Activated naive CD8-positive, alpha-beta T cell treated with anti-CD3 and anti-CD28 coated beads, Interleukin-2, amount 10 ng/mL, durations not matched to agents 7 days and 5 days (primary cell): ENCODE measurements at places on chromosomes 1 and 21. TPM values are rescaled to one million over a fixed set of nuclear protein-coding genes. Genes with fewer than 3 reads are reported as not detected.

The ANGPTL1 gene
- not detected for total RNA-seq

The SLAMF9 gene
- not detected for total RNA-seq

The SPATA21 gene
- total RNA-seq, result not detected

GRCh38 chr21:41769111-41769510 lies 2.3 kb upstream of the RIPK4 start:
- DNase-seq, result no peak

DNA sequence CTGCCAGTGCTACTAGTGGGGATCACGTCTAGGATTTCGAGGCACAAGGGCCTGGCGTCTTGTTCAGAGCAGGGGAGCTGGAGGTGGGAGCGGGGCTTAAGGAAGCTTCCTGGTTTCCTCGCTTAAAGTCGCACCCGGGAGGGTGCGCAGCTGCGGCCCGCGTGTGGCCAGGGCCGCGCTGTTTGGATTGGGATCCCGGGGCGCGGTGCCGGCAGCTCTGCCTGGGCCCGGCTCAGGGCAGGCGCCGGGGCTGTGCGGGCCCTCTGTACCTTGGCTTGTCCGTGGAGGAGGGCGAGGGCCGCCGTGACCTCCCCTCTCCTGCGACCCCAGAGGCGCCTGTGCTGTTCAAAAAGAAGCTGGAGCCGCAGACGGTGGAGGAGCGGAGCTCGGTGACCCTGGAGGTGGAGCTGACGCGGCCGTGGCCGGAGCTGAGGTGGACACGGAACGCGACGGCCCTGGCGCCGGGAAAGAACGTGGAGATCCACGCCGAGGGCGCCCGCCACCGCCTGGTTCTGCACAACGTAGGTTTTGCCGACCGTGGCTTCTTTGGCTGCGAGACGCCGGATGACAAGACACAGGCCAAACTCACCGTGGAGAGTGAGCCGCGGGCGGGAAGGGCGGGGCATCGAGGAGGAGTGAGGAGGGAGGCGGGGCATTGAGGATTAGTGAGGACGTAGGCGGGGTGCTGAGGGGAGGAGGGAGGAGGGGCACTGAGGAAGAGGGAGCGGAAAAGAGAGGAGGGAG lies 67.8 kb downstream of the OBSCN start:
- DNase-seq, result peak; percentile 85

DNA sequence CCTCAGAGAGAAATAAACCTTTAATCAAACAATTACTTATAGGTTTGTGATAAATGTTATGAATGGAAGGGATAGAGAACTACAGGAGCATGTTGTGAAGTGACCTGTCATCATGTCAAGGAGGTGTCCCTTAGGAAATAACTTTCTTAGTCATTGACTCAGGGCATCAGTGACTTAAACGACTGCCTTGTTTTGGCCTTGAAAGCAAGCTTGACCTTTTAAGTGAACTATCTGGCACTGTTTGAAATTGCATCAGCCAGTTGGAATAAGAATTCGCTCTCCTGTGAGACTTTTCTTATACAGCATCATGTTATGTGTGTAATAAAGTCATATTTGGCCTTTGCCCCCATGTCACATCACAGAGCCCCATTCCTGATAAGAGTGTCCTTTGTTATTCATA lies 30.9 kb downstream of the LRRC8B start:
- no peak for DNase-seq

DNA sequence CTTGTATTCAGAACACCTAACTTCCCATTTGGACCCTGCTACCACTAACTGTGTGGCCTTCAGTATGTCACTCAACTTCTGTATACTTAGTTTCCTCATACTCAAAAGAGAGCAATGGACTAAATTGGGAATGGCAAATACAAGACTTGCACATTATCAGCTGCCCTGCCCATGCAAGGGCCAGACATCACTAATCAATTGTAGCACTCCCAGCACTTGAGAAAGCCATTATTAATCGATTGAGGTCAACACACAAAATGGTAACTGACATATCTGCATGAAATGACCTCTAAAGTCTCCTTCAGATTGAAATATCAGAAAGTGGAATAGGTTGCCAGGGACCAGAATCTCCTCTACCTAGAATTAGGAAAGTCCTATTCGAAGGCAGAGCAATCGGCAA lies 59.2 kb downstream of the MT1HL1 start:
- no peak for DNase-seq

DNA sequence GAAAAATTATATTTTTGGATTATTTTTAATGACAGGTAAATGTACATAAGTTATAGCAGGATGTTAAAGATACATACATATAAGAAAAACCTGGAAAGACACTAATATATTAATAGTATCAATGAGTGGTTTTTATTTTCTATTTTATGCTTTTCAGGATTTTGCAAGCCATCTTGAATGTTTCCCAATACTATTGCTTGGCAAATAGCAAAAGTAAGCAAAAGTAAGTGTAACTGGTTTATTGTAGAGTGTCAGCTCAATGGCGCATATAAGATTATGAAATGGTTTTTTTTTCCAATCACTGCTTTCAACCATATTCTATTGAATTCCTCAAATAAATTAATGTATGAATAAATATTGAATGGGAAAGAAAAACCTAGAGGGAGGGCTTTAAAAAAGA lies 36.4 kb downstream of the ZNF684 start:
- no peak for DNase-seq

GRCh38 chr1:113091988-113092594 lies 19.1 kb downstream of the LRIG2 start:
- no peak for DNase-seq

DNA sequence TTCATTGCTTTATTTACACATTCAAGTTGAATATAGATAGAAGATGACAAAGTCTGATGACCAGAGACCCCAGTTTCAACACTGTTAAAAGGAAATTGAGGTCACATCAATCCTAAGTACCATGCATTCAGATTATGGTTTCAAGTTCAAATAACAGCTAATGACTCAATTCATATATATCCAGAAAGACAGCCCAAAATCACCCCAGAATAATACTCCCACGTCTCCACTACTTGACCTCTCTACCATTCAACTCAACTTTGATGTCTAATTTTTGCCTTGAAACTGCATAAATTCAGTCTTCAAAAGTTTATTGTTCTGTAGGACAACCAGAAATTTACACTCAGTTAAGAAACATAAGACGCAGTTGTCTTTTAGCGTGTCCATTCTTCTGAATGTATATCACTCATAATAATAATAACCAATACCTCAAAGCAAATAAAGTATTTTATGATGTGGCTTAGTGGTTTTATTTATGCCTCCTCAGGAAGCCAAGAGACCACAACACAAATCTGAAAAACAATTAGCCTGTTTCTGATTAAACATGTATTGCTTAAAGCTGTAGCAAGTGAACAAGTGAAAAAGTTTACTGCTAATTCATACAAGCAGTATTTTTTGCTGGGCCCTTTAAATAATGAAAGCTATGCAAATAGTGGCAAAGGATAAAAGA lies 569.0 kb downstream of the LTN1 start:
- no peak for DNase-seq

DNA sequence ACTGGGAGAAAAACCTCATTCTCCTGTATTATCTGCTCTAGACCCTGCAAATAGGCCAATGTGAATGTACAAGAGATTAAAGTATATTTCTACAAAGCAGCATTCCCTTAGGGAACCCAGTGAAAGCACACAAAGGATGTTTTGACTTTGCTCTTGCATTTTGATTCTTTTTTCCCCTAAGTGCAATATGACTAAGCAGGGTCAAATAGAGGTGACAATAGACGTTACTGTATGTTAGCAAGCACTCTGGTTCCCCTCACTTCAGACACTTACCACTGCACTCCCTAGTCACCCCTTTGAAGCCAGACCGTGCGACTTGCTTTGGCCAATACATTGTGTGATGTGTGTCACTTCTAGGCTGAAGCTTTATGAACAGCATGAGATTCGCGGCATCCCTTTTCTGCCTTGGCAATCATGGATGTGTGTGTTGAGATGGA lies 209.7 kb downstream of the RHOU start:
- DNase-seq, result no peak
